ENCODE measurements at places on chromosomes 3 and 15. TPM values are rescaled to one million over a fixed set of nuclear protein-coding genes. Genes with fewer than 3 reads are reported as not detected.

PLA2G4E gene
- not detected for total RNA-seq

ANKRD34C gene
- total RNA-seq, result not detected

GP5 gene
- total RNA-seq, result not detected

INO80 gene
- total RNA-seq, result 15.7 TPM

PRR23E gene
- total RNA-seq, result not detected

EIF4E3 gene
- 4.1 TPM for total RNA-seq

GOLGA6A gene
- not detected for total RNA-seq

NPAP1 gene
- not detected for total RNA-seq

DNA sequence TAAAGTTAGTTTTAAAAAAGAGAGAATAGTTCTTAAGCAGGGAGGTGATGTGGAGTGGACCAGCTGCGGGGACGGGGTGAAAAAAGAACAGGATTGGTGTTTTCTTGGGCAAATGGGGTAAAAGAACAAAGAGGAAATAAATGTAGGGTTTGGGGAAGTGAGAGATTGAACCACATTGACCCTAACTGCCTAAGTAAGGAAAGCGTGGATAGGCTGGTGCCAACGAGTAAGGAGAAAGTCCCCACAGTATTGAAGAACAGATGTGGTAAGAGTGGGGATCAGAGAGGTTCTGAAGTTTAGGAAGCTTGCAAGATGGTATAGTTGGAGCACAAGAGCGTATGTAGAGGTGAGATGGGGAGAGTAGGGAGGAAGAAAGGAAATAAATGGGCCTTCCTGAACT lies 17.0 kb downstream of the IREB2 start:
- no peak for DNase-seq

GRCh38 chr15:101204739-101205535 lies 46.9 kb downstream of the CHSY1 start:
- DNase-seq, result no peak

- DNase-seq, result no peak
Observed at GRCh38 chr15:89335298-89336041, 846 bp upstream of the POLG start.

- no peak for DNase-seq
Observed at GRCh38 chr3:180530276-180530675, 71.7 kb upstream of the TTC14 start.

DNA sequence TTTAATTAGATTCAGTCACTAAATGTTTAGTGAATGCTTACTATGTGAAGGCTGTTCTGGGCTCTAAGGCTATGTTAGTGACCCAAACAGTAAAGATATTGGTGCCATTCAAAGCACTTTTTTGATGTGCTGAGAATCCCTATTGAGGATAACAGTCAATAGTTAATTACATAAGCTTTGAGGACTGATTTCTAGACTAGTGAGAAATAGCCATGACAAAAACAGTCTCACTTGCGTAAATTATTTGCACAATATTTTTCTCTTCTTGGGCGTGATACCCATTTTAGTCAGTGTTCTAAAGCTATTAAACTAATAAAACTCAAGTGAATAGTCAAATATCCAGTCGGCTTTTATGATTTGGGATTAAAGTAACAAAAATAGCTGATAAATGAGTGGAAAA lies 74.6 kb downstream of the UBE2E2 start:
- DNase-seq, result no peak

DNA sequence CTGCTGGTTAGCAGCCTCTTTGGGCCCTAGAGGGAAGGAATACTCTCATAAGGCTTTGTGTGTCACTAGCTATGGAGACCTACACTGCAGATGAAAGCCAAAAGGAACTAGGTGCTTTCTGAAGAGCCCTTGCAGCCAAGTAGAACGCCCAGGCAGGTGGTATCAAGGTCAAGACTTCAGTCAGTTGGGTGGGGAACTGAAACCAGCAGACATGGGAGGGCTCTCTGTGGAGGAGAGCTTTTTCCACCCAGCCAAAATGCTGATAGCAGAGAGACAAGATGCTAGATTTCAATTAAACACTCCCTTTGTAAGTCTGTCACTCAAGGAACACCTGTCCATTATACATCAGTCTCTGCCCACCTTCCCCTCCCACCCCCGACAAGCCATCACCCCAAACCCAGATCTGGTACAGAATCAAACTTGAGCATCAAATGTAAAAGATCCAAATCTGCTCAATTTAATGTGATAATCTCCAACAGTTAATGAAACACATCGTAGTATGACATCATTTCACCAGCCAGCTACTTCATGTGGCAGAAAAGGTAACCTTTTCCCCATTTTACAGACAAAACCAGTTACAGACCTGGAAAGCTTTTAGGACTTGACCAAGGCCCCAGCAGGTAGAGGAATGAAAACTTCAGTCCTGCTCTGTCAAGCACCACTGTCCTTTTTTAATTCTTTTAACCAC lies 14.6 kb downstream of the MRPS25 start:
- no peak for DNase-seq

GRCh38 chr15:95261546-95261945 lies 1030.2 kb downstream of the MCTP2 start:
- DNase-seq, result no peak

DNA sequence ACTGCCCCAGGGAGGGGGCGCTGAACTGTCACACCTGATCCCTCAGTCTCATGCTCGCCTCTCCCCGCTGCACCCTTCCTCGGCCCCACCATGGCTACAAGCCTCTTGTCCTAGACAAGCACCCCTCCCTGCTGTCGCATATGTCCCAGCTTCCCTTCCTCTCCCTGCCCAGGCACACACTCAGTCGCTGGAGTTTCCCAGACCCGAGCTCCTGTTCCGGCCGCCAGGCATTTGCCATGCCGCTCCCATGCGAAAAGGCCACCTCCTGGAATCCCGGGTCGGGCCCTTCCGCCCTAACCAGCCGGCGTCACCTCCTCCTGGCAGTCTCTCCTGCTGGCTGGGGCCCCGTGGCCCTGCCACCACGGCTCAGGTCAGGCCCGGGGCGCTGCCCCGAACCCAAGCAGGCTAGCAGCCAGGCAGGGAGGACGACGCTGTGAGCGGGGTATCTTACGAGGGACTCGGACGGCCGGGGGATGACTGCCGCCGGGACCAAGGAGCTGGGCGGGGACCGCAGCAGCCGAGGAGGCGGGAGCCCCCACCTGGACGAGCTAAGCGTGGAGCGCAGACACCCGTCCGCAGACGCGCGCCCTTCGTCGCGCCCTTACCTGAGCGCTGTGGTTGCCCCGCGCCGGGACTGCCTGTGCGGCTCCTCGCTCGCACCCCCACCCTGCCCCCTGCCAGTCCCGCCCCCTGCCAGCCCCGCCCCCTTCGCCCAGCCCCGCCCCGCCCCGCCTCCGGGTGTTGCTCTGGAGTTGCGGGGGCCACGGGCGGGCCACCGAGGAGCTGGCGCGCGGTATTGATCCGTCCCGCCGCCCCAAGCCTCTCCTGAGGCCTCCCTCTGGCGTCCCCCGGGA lies at the start of gene ALS2CL:
TSS of gene ALS2CL (minus strand) at position 642 of the 854 bp plus-strand sequence. CDS start 4,239 bp downstream, outside the sequence.
- peak; percentile 16 for DNase-seq

GRCh38 chr15:85137489-85138168 lies 156.0 kb downstream of the PDE8A start:
- DNase-seq, result no peak

- DNase-seq, result no peak
Observed at GRCh38 chr3:48599077-48599501, 4.0 kb upstream of the COL7A1 start.

DNA sequence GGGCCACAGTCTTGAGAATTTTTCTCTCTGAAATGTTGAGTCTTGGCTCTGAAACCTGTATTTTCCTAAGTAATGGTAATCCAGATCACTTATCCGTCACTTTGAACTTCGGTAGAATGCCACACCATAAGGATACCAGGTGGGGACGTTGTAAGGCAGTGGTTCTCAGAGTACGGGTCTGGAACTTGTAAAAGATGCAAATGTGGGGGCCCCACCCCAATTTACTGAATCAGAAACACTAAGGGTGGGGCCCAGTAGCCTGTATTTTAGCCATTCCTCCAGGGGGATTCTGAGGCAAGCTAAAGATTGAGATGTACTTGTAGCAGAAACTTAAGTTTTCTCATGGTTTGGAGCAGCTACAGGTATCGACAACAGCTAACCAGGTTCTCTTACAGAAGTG lies 555.3 kb downstream of the FOXP1 start:
- no peak for DNase-seq

DNA sequence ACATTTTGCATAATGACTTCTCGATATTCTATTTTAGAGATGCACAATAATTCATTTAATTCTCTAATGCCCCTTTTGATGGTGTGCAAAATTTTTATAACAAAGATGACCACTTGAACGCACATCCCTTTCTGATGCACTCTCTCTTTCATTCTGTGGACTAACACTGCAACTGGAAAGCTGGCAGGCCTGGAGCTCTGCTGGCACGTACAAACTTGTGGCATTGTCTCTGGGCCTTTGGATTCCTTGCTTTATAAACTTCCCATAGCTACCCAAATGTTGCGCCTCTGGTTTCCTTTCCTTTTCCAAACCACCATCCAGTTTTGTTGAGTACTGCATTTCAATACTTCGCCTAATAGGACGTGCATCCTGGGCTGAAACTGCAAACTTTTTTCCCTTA lies 194.5 kb upstream of the CFAP20DC start:
- DNase-seq, result no peak

DNA sequence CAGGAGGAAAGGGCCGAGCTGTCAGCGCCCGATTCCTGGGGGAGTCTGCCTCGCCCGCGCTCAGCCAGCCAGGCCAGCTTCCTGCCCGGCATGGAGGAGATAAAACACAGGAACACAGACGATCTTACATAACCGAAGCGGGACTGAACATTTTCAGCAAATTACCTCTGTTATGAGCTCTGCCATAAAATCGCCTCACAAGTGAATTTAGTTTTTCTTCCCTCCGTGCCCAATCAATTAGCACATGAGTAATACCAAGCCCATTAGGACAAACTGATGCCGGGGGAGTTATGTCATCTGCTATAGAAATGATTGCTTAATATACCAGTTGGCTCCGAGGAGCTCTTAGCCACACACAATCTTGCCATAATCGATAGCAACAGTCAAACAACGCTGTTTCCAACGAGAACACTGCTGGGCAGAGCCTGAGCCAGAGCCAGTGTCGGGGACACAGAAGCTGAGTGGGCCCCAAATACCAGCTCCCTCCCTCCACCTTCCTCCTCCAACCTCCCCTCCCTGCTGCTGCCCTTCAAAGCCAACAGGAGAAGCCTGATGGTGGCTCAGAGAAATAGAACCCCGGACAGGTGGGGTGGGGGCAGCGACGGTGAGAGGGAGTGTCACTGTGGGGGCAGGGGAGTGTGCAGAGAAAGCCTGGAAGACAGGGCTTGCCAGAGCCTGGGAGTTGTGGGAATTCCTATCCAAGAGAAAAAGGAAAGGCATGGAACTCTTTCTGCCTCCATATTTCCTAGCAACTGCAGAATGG lies 279.4 kb upstream of the TLE3 start:
- DNase-seq, result no peak

DNA sequence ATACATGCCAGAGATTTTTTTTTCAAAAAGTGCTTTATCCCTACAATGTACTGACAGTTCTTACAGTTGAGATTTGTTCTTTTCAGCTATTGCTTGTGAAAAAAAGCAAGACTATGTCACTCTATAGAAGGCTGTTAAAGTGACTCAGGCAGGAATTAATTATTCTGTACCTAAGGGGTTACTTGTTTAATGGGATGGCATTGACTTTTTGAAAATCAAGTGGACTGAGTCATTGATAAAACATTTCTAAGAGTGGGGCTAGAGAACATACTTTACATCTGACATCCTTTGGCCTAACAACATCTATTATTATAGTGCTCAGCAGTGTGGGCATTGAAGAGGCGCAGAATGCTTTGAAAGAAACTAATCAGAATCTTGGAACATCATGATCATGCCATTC lies 34.3 kb downstream of the INTS14 start:
- no peak for DNase-seq

DNA sequence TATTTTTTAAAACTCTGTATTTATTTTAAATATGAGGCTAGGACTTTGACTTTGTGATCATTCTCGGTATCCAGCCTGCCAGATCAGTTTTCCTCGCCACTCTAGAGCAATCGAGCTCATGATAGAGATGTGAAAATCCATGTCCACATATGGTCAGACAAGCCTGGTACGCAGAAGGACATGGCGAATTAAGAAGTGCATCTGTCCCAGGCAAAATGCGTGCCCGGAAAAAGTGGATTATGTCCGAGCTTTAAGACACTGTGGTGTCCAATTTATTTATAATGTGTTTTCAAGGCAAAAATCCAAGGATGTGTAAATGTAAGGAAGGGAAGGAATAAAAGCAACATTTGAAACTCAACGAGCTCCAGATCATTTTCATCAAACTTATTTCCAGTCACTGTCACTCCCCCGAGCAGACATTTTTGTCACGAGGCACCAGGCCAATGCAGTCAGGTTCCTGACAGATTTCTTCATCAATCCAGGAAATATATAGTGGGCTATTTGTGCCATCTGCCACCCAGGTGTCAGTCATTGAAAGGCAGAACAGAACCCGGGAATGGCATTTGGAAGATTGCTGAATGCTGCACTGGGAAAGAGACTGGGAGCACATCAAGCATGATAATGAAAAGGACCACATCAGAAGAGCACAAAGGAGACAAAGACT lies 825.7 kb downstream of the SQOR start:
- DNase-seq, result no peak

- no peak for DNase-seq
Observed at GRCh38 chr3:53530205-53530604, 35.8 kb downstream of the CACNA1D start.

GRCh38 chr3:98209244-98209643 lies 42.7 kb downstream of the OR5H15 start:
- no peak for DNase-seq

GRCh38 chr3:59189526-59189925 lies 139.7 kb upstream of the CFAP20DC start:
- DNase-seq, result peak; percentile 10

GRCh38 chr3:194382892-194383223 lies 13.3 kb upstream of the LRRC15 start:
- no peak for DNase-seq

DNA sequence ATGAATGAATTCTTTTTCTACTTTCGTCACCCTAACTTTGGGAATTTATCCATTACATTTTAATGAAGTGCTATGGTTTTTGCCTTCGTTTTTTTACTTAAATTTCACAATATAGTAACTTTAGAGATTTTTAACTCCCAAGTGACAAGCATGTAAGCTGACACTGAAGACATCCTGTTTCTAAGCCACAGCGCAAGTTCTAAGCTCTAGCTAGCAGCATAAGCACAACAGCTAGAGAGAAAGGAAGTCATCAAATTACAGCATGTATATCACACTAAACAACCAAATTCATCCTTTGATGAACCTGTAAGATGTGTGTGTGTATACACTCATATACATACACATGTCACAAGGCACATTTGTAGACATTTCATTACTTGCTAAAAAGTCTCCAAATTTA lies 119.3 kb downstream of the P3H2 start:
- DNase-seq, result no peak

DNA sequence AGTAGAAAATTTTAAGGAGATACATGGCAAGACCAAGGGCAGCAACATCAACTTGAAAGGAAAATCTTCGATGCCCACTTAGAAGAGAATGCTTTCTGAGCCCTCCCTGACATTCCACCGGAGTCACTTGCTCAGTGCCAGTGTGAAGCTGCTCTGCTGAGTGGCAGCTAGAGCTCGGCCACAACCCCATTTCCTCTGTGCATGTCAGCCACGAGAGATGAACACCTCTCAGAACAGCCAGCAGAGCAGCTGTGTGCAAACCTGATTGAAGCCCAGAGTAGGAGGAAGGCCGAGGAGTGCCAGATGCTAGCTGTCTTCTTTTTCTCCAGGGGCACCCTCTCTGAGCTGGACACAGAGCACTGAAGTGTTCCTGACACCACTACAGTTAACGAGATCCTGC lies 12.2 kb downstream of the TARS3 start:
- no peak for DNase-seq

Measured in SK-MEL-5 (cell line).